ENCODE measurements at places on chromosomes 2 and 18.

GRCh38 chr2:211534632-211535031 is 978.2 kb downstream of the CPS1 start:
- no peak for DNase-seq

- DNase-seq = no peak
These were observed 830 bp downstream of the CYB5A start for GRCh38 chr18:74290794-74291471.

GRCh38 chr2:50529600-50530218 is 502.2 kb downstream of the NRXN1 start:
- DNase-seq = peak; percentile 39

DNA sequence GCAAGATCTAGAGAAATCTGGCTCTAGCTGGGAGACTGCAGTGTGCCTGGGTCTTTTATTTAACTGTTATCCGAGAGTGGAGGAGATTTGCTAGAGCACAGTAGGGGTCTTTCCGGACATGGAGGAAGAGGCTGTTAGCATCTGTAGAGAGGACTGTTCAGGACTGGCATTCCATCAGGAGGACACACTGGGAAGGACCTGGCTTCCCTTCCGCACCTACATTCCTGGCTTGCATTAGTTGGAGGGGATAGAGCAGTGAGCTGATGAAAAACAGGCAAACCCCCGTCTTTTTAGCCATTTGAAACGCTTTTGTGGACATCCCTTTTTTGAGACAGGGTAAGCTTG is 874 bp upstream of the PIEZO2 start:
- no peak for DNase-seq

DNA sequence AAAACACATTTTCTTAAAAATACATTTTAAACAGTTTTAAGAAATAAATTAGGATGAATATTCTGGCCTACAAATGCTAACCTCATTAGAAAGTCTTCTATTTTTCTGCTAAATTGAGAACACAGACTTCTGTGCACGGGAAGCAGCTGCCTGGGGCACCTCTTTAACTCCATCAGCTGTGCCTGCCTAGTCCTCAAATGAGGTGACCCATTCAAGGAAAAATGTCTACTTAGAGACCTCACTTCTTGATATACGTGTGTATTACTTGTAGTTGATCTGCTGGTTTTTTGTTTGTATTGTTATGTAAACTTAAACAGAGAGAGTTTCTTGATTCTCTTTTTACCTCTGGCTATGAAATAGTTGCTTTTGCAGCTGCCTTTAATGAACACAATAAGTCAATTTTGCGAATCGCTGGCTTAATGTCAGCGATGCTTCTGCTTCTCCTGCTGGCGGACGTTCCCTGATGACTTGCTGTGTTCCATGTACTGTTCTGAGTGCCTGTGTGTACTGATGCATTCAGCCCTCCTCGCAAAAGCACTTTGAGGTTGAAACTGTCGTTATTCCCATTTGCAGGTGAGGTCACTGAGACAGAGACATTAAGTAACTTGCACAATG is 88.7 kb upstream of the TXNDC2 start:
- no peak for DNase-seq

GRCh38 chr18:44812426-44812825 is 131.7 kb downstream of the SETBP1 start:
- no peak for DNase-seq

- no peak for DNase-seq
These were observed 46.8 kb downstream of the RPIA start for GRCh38 chr2:88738271-88738670.

DNA sequence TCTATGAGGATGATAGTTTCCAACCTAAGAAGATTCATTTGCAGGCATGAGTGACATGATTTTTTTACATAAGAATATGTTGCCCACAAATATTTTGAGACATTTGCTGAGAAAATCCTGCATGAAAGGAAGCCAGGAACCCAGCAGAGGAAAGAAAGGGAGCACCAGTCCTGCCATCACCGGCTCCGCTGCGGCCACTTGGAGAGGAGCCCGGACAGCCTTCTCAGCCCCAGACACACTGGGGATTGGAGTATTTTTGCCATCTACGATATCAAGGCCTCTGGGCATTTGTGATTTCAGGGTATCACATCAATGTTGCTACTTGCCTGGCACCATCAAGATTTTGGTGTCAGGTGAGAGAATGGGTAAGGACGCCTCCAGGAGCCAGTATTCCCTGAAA is 228.3 kb downstream of the PTGR3 start:
- DNase-seq = no peak

- no peak for DNase-seq
These were observed 151.8 kb upstream of the SLC14A2 start for GRCh38 chr18:45463451-45463850.

GRCh38 chr2:72031346-72032110 is 116.1 kb downstream of the CYP26B1 start:
- no peak for DNase-seq

- peak; percentile 86 for DNase-seq
These were observed 165.9 kb upstream of the TANK start for GRCh38 chr2:160994141-160995002.

DNA sequence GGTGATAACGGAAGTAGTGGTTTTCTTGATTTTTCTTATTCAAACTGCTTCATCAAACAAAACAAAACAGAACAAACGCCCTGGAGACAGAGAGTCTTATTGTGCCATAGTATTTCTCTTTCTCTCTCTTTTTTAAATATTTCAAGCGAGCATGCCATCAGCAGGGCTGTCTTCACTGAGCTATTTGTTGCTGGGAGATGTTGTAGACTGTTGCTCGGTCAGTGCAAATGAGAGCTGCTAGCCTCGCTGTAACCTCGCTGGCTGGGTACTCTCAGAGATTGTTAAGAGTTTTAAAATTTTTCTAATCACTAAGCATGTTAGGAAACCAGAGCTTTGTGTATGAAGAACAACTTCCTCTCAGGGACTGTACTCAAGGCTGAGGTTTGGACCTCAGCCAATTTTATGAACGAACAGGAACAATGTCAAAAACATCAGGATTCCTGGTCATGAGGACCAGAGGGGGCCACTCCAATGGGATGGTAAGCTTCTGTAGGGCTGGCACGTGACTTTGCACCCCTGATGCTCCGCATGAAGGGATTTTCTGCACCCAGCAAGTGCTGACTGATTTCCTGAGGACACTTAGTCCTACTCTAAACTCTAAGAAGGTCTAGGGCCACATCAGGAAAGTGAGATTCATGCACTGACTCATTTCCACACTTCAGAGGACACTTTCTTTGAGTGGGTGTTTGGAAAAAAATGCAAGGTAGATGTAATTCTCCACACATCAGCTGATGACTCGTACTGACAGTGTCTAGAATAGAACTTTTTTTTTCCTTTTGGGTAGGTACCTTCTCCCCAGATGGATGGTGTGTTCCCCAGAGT is 59.8 kb upstream of the IL1R1 start:
- peak; percentile 92 for DNase-seq

Data from activated CD4-positive, alpha-beta T cell treated with anti-CD3 and anti-CD28 coated beads, Interleukin-2, amount 50 U/mL, for 16 hours (primary cell).